ENCODE measurements at places on chromosomes 6 and 20. TPM values are rescaled to one million over a fixed set of nuclear protein-coding genes. Genes with fewer than 3 reads are reported as not detected.

The PKIB gene
- 6.5 TPM for total RNA-seq

The LAMA4 gene
- 518 TPM for total RNA-seq

The SPATA25 gene
- 0.65 TPM for total RNA-seq

The PCNA gene
- 69.8 TPM for total RNA-seq

The DUSP15 gene
- 0.20 TPM for total RNA-seq

The IYD gene
- total RNA-seq, result not detected

The HLA-DQB1 gene
- not detected for total RNA-seq

The EYA2 gene
- 0.03 TPM for total RNA-seq

The ME1 gene
- 32.6 TPM for total RNA-seq

The MYB gene
- total RNA-seq, result 0.33 TPM

The MARCKS gene
- total RNA-seq, result 101 TPM

The CALHM5 gene
- 12.1 TPM for total RNA-seq

The PRDM13 gene
- total RNA-seq, result not detected

The SLC35B3 gene
- total RNA-seq, result 28.9 TPM

The SIRPD gene
- total RNA-seq, result not detected

The TFAP2A gene
- 1.3 TPM for total RNA-seq

Data from smooth muscle cell of the pulmonary artery (primary cell).